CD4-positive, alpha-beta T cell treated with Interferon gamma for 1 hour (primary cell): ENCODE measurements at places on chromosomes 2 and 18.

DNA sequence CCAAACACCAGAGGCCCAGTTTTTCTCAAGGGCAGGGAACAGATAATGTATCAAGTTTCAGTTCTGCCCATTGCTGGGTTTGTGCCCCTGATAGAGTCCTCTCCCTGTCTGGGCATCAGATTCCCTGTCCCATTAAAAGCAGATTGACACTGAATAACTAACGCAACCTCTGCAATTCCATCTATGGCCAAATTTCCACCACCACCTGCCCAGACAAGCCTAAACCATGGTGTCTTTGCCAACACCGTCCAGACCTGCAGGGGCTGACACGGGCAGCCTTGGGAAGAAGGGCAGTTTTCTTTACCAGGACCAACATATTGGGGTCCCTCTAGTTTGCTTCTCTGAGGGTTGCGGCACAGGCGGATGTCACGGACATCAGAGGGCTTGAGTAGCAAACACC lies 26.4 kb upstream of the PAX8 start:
- DNase-seq = no peak

DNA sequence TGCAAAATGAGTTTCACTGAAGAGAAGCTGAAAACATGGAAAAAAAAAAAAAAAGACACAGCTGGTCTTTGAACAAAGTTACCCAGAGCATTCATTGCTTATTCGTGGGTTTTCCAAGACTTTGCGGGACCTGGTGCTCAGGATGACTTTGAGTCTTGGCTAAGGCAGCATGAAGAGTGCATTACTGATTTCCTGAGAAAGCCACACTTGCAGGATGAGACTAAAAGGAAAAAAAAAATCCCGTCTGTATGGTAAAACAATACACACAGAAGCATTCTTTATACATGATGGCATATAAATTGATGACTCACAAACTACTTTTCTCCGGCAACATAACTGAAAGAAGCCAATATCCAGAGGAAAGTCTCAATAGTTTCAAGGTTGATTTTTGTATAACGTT lies 195.4 kb downstream of the SPP2 start:
- no peak for DNase-seq

DNA sequence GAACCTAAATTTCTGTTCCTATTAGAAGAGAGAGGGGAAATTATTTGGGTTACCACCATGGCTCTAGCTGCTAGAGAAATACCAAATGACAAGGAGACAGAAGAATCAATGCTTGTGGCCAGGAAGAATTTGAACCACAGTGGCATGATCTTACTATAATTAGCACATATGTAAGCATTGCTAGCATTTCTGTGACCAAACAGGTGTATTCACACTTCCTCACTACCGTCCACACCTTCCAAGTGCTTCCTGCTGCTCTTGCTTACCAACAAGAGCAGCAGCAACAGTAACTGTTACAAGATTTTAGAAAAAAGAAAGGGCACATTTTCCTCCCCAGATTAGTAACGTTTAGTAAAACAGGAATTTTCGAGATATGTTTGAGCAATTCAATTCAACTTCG lies 60.5 kb downstream of the CDH7 start:
- no peak for DNase-seq

DNA sequence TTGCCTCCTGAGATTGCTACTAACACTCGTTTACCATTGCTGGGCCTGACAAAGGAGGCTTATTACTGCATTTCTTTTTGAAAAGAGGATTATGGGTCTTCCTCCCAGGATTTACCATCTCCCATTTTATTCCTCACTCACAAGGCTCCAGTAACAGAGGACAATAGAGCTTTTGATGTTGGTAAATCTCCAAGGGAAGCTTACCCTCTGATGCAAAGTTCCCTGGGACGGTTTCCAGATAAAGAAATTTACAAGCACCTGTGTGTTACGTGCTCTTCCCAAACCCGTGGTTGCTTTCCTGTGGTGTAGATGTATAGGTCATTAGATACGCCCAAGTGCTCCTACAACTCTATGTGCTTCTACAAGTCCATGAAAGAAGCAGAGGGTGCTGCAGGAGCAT lies 17.1 kb downstream of the VSNL1 start:
- DNase-seq = no peak

DNA sequence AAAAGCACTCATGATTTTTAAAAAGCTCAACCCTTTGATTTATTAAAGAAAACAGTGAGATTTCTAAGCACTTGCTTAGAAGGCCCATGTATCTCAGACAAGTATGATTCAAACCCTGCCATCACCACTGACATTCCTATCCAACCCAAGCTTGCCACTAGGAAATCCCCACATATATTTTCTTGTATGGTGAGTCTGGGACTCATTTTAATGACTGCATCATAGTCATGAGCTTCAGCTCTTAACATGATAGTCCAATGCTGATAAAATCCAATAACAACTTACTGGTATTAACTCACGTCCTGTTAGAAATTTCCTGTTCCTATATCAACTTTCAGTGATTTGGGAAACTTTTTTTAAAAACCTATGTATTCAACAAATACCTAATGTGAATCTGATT lies 39.4 kb upstream of the NCKAP5 start:
- no peak for DNase-seq

DNA sequence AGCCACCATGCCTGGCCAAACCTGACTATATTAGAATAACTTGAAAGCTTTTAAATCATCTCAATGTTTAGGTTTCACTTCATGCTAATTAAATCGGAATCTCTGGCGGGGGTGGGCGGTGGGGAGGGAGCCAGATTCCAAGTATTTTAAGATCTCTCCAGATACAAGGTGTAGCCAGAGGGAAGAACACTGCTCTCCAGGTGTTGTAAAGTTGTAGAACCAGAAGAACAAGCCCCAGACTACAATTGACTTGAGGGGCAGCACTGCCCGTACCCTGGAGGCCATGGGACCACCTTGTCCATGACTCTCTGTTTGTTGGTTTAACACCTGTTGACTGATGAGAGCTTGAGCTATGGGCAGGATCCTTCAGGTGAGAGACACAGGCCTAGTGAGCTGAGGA lies 33.1 kb upstream of the GTF2A1L start:
- no peak for DNase-seq

DNA sequence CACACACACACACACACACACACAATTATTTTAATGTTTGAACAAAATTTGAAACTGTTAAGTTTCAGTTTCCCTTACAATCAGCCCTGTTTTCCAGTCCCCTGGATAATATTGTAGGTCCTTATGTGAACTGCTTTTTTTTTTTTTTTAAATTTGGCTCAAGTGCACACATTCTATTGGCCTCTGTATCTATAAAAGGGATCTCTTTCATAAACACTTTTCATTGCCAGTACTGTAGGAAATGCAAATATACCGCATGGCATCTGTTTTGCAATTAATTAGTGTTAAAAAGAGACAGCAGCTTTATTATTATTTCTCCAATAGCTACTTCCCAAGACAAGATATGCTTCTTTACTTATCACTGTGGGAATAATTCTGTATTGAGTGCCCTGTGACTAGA lies 738.7 kb downstream of the EPHA4 start:
- no peak for DNase-seq

DNA sequence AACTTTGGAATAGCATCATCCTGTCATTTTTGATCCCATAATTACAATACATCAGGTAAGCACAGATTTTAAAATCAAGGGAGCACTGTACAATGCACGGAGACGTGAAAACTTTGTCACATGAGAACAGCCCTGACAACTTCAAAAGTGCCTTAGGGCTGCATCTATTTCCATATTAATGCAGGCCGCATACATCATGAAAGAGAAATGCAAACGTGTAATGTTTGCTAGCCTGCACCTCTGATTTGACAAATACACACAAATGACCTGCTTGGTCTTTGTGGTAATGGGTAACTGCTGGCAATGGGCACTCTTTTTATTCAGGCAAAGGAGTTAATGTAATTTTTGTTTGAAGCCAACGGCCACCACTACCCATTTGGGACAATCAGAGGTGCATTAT lies 202.0 kb upstream of the EPHA4 start:
- DNase-seq = no peak

DNA sequence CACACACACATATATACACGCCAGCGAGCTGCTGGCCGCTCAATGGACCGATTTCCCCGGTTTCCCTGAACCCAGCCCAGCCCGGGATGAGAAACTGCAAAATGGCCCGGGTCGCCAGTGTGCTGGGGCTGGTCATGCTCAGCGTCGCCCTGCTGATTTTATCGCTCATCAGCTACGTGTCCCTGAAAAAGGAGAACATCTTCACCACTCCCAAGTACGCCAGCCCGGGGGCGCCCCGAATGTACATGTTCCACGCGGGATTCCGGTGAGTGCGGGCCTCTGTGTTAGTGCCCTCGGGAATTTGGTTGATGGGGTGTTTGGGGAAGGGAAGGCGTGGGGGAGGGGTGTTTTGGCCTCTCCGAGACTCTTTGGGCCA lies 392 bp downstream of the ST8SIA3 start:
- DNase-seq = no peak

DNA sequence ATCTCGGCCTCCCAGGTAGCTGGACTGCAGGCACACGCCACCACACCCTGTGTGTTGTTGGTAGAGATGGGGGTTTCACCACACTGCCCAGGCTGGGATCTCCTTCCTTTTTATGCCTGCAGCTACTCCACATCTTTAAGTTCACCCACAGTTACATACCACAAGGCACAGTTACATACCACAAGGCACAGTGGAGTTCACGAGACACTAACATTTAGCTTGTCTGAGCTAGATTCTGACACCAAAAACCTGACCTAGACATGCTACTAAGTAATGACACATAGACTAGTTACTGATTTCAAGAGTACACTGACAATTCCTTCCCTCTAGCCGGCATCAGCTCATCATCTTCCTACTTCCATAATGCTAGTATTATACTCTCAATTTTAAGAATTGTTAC lies 4.3 kb downstream of the POLR2D start:
- DNase-seq = no peak

DNA sequence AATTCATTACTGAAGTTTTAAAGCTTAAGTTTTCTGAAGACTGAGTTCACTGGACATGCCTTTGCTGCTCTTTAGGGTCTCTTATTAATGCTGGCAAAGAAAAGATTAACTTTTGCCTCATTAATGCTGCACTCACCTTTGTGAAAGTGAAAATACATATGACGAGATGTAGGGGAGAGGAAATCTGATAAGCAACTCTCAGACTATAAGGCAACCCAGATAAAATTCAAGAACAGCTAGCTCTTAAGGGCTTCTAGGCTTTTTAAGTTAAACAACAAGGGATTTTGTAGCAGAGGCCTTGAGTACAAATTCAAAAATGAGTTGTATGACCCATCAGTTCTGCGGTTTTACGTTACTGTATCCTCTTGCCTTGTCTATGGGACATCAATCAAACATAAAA lies 143.7 kb downstream of the USP34 start:
- no peak for DNase-seq
